ENCODE measurements at places on chromosomes 2 and 18. TPM values are rescaled to one million over a fixed set of nuclear protein-coding genes. Genes with fewer than 3 reads are reported as not detected.

The DYNAP gene
- total RNA-seq: not detected

The TMEM169 gene
- total RNA-seq: 8.0 TPM

The POLR1A gene
- total RNA-seq: 65.5 TPM

The DDX18 gene
- total RNA-seq: 106 TPM

The GKN2 gene
- total RNA-seq: not detected

The GPR155 gene
- total RNA-seq: 1.4 TPM

The ANTXR1 gene
- total RNA-seq: 0.86 TPM

DNA sequence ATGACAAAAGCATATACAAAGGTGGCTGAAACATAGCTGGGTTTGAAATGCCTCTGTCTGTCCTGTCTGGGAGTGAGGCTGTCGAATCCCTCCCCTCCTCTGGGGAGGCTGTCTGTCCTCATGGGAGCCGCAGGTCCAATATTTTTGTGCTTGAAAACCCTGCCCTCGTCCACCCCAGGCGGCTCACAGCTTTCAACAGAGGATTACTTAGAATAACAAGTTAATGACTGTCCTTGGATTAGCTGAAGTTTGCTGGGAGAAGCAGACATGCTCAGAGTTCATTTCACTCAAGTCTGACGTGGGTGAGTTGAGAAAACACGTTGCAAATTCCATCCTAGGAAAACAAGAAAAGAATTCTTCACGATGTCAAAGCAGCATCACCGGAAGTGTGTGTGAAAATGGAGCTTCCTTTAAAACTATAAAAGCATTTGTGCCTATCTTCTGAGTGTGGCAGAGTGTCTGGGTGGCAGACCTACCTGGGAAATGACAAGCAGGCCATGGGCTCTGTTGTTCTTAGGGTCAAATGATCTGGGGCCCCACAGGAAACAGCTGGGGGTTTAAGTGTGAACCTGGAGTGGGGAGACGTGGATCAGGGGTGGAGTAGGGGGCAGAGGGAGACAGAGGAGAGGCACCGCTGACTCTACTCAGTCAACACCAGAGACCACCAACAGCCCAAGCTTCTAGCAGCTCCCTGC, 77.1 kb downstream of the DDX1 start:
- peaks cover 6% of the 10 kb centered on the region for H3K4me1 ChIP-seq
- peaks cover 24% of the 10 kb centered on the region for H3K27me3 ChIP-seq
- no peak overlapping the region for H3K27ac ChIP-seq
- DNase-seq: no peak
- no peak overlapping the region for H3K4me3 ChIP-seq

DNA sequence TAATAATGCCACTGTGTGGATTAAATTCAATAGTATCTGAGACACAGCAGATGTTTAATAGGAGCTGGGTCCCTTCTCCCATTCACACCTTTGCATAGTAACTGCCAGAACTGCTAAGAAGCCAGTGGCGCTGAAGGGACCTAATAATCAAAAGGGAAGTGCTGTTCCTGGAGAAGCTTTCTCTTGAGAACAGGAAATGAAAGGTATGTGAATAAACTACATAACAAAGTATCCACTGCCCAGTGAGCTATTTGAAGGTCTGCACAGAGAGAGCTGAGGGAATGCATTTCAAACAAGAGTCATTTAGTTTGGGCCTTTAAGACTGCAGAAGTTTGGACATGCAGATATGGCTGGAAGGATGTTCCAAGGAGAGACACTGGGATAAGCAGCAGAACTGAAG, 56.1 kb upstream of the KIDINS220 start:
- DNase-seq: no peak
- H3K27me3 ChIP-seq: no peaks in the 10 kb centered on the region
- H3K4me1 ChIP-seq: peaks cover 7% of the 10 kb centered on the region
- no peak overlapping the region for H3K4me3 ChIP-seq

GRCh38 chr2:52960881-52961280, 806.7 kb upstream of the CHAC2 start:
- H3K36me3 ChIP-seq: no peaks in the 10 kb centered on the region
- H3K4me1 ChIP-seq: no peaks in the 10 kb centered on the region
- DNase-seq: no peak
- no peaks in the 10 kb centered on the region for H3K27me3 ChIP-seq
- no peak overlapping the region for H3K27ac ChIP-seq

DNA sequence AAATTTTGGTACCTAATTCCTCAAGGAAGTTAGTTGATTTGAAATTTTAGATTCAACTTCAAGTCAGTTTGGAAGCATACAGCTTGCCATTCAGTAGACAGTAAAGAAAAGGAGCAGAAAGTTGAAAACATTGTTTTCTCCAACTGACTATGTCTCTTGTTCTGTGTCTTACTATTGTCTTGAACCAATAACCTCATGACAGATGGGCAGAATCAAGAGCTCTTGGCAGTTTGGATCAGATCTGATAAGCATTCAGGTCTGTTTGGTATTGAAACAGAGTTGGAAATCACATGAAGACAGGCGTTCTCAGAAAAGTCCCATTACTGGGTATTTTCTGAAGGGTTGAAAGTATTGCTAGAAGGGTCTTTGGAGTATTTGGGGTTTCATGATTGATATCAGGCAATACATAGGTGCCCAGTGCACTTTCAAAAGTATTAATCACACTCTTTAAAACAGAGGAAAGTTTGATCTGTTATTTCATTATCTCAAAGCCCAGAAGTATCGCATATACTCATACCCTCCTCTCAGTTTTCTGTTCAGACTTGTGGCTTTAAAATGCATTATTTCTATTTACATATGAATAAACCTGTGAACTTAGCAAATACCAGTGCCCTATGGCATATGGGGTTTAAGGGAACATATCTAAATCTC, 428.4 kb upstream of the ZEB2 start:
- H3K4me3 ChIP-seq: no peak overlapping the region
- peaks cover 24% of the 10 kb centered on the region for H3K4me1 ChIP-seq
- H3K27ac ChIP-seq: no peak overlapping the region
- DNase-seq: no peak

GRCh38 chr2:86476918-86477317, 35.7 kb downstream of the KDM3A start:
- peaks cover 43% of the 10 kb centered on the region for H3K36me3 ChIP-seq
- no peaks in the 10 kb centered on the region for H3K27me3 ChIP-seq
- no peaks in the 10 kb centered on the region for H3K4me1 ChIP-seq
- H3K4me3 ChIP-seq: no peak overlapping the region

DNA sequence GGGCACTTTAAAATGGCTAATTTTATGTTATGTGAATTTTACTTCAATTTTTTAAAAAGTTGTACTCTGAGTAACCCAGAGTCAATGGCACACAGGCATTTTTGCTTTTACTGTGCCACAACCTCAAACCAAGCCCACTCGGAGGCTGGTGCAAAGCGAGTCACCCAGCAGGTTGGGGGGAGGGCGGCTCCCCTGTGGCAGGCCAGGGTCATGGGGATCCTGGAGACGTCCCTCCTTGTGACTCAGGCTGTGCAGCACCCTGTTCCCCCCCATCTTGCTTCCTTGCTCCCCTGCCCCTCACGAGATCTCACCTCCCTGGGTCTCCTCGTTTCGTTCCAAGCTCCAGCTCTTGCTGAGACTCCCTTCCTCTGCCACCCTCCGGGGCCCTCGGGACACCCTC, 58.6 kb downstream of the POMC start:
- H3K27ac ChIP-seq: no peak overlapping the region
- H3K36me3 ChIP-seq: no peaks in the 10 kb centered on the region
- H3K27me3 ChIP-seq: peaks cover 64% of the 10 kb centered on the region
- H3K4me1 ChIP-seq: no peaks in the 10 kb centered on the region
- no peak overlapping the region for H3K4me3 ChIP-seq

GRCh38 chr2:178233428-178233827, 39.1 kb downstream of the OSBPL6 start:
- no peaks in the 10 kb centered on the region for H3K27me3 ChIP-seq
- no peaks in the 10 kb centered on the region for H3K36me3 ChIP-seq
- no peak overlapping the region for H3K4me3 ChIP-seq
- no peaks in the 10 kb centered on the region for H3K4me1 ChIP-seq
